ENCODE measurements at places on chromosomes 12 and 14.

- no peak for DNase-seq
Observed at GRCh38 chr14:77052281-77053044, 24.0 kb upstream of the IRF2BPL start.

- DNase-seq: no peak
Observed at GRCh38 chr12:28993720-28994119, 155.4 kb upstream of the FAR2 start.

DNA sequence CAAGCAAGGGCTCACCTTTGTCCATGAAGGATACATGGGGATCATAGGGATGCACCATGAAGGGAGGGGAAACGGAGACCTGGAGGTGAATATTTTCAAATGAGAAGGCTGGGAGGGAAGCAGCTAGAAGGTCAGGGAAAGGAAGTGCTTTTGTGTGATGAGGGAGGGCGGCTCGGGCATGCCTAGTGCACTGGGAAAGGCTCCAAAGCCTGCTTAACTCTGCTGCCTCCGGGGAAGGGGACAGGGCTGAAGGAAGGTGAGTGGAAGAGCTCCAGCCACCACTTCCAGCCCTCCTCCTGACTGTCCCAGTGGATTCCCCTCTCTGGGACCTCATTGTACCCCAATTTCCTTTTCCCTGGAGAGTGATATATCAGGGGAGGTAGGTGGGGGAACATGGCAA is 149.4 kb upstream of the PRMT8 start:
- DNase-seq: no peak

DNA sequence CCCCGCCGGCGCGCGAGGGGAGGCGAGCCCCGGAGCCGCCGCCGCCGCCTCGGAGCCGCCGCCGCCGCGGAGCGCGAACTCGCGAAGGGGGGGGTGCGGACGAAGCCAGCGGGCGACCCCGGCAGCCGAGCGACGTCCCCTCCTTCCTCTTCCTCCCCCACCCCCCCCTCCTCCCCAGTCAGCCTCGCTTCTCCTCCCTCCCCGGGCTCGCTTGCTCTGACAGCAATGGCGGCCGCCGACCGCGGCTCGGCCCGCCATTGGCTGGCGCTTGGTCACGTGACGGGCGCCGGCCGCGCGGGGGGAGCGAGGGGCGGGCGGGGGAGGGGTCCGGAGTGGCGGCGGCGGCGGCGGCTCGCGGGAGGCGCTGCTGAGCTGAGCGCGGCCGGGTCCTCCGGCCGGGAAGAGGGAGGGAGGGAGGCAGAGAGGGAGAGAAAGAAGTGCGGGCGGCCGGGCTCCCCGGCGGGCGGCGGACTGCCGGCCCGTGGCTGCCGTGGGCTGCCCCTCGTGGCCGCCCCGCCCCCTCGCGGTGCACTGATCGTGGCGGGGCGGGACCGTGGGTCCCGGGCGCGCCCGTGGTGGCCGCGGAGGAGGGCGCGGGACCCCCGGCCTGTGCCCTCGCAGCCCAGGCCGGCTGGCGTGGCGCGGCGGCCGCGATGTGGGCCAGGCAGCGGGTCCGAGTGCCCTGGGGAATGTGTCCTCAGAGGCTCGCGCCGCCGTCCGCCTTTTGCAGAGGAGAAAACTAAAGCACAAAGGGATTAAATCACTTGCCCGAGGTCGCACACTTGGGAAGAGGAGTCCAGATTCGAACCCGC is at the start of gene MED13L:
MED13L (minus strand) TSS at position 227 of the 812 bp plus-strand sequence. CDS start 562 bp downstream, outside the sequence.
- DNase-seq: peak; percentile 96

DNA sequence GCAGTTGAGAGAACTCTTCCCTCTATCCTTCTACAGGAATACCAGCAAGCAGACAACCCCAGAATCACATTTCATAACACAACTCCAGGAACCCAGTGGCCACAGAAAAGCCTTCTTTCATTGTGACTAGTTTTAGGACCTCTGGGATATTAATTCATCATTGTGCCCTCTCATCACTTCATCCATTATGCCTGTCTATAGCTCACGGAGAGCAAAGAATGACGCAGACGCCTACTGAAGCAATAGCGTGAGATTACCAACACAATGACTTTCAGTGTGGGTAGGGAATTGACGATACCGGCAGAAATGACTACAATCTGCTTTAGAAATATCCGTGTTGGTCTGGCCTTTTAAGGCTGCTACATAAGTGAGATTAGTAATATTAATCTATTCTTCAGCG is 158.1 kb upstream of the FOXG1 start:
- no peak for DNase-seq

DNA sequence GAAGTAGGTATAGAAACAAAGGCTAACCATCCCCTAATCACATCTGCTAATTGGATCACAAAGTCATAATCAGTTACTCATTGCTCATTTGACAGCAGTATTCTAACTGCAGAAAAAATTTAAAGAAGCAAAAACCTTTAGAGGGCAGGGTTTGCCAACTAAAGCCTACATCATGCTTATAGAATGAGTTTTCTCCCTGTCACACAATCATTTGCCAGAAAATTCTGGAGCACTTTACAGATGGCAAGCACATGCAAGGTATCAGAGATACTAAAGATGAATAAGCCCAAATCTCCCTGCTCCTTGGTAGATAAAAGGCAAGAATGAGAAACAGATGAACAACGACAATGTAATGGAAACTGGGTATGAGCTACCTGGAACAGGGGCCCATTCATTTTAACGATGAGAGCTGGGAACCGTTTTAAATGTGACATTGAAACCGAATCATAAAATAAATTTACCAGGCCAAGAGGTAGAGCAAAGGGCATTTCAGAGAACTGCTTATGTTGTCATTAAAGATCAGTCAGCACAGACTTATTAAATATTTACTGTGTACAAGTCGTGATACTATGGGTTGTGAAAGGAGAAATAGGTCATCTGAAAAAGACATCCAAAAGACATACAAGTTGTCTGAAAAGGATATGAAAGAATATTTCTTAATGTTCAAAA is 211.4 kb upstream of the ABCD2 start:
- no peak for DNase-seq

- no peak for DNase-seq
Observed at GRCh38 chr12:89153341-89153740, 199.0 kb downstream of the DUSP6 start.

DNA sequence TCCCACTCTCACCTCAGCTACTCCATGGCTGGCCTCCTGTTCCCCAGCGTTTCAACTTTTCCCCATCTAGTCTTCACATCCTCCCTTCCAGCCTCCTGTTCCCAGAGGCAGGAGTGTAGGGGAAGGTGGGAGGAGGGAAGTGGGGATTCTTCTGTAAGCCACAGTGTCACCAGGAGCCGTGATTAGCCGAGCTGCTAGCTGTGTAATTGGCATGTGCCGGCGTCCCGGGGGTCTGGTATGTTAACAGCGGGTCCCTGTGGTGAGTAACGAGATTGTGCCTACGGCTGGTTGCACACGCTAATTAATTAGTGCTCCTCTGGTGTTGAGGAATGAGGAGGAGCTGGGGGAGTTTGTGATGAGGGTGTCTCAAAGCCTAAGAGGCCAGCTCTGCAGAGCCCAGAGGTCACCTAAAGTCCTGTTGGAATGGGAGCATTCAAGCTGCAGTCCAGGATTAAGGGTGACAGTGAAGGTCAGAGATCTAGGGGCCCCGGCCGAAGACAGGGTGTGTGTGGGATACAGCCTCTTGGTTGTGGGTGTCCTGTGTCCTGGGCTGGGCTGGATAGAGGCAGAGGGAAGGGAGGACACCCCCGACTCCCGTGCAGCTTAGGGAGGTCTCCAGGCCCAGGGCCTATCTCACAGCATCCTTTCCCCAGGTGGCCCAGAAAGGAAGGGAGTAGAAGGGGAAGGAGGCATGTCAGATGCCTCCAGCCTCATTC is 10.0 kb upstream of the CALCOCO1 start:
- DNase-seq: no peak

- DNase-seq: no peak
Observed at GRCh38 chr12:82898441-82898840, 211.7 kb downstream of the TMTC2 start.

- DNase-seq: peak; percentile 60
Observed at GRCh38 chr14:50773632-50774541, 57.1 kb downstream of the NIN start.

DNA sequence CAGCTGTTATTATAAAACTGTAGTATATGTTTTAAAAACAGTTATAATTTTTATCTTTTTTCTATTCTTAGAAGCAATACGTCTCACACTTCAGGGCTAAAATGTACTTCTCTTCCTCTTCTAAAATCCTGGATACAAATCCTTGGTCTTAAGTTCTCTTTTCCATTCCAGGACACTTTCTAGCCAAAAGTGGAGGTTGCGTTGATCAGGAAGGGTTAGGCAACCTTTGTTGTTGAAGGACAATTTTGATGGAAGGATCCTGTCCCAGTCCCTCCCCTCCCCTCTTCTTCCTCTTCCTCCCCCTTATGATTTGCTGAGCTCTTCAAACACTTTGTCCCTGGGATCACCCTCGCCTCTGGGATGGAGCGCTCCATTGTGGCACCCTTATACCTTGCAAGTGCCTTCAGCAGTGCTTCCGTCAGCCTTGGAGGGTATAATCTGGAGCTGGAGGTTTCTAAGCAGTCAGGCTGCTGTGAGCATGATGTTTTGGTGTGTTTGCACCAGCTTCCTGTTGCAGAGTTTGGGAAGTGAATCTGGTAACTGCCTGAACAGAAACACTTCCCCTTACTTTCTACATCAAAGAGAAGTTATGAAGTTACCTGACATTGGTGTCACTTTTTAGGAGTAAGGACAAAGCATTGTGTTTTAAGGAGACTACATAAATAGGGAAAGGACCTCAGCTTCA is 87.4 kb upstream of the SLC38A2 start:
- DNase-seq: peak; percentile 28

DNA sequence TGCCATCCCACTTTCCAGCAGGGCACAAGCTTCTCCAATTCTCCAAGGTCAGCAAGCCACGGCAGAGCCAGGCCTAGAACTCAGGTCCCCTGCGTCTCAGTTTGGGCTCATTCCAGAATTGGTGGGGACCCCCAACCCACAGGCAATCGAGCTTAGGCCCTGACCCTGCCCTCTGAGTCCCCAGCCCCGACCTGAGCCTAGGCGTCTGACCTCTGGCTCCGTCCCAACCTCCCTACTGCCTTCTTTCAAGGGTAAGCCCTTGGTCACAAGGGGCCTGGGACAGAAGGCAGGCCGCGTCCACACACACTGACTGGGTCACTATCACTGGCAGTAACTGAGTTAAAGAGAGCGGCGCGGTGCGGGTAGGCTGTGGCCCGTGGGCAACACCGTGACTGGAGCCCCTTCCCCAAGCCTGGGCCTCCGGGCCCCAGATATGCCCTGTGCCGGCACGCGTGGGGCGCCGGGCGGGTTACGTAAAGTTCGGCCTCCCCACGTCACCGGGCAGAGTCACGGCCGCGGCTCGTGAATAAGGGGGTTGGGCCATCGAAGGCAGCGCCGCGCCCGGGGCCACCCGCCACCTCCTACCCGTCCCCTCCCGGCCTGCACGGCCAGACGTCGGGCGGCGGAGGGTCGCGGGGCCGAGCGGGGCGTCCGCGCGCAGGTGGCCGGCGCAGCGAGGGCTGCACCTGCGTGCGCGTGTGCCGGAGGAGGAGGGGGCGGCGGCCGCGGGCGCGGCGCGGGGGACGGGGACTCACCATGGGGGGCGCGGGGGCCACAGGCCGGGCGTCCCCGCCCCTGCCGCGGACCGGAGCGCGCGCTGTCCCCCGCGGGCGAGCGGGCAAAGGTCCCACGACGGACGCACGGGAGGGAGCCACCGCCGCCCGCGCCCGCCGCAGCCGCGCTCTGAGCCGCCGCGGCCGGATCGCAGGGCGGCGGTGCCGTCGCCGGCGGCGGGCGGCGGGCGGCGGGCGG is 516 bp downstream of the ANKRD9 start:
- peak; percentile 66 for DNase-seq

- peak; percentile 6 for DNase-seq
Observed at GRCh38 chr14:101602466-101602840, 41.2 kb downstream of the DIO3 start.

GRCh38 chr12:71972441-71973074 is 33.9 kb downstream of the TPH2 start:
- DNase-seq: no peak

- no peak for DNase-seq
Observed at GRCh38 chr12:4225571-4225970, 48.0 kb upstream of the CCND2 start.

GRCh38 chr12:100733817-100734593 is 60.6 kb upstream of the ANO4 start:
- no peak for DNase-seq

GRCh38 chr12:63792338-63792737 is 12.6 kb downstream of the RXYLT1 start:
- DNase-seq: peak; percentile 27

GRCh38 chr12:76303365-76303764 is 44.9 kb downstream of the BBS10 start:
- DNase-seq: no peak

DNA sequence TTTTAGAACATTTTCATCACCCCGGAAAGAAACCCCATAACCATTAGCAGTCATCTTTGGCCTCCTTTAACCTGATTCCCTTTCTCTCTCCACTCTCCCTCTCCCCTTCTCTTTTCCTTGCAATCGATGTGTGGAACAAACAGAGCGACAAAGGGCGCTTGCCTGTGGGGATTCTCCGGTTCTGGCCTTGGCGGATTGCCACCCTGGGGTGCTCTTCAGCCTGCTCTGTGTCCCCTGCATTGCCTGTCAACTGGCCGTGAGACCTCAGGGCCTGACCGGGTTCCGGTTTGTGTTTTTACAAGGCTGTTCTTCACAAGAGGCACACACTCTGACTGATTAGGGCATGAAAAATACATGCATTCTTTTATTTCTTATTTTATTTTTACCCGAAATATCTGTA is 27.8 kb downstream of the LRTM2 start:
- DNase-seq: peak; percentile 6

- no peak for DNase-seq
Observed at GRCh38 chr12:98990648-98991047, 345.6 kb downstream of the APAF1 start.

- no peak for DNase-seq
Observed at GRCh38 chr12:18578191-18578590, 159.6 kb downstream of the PLCZ1 start.

DNA sequence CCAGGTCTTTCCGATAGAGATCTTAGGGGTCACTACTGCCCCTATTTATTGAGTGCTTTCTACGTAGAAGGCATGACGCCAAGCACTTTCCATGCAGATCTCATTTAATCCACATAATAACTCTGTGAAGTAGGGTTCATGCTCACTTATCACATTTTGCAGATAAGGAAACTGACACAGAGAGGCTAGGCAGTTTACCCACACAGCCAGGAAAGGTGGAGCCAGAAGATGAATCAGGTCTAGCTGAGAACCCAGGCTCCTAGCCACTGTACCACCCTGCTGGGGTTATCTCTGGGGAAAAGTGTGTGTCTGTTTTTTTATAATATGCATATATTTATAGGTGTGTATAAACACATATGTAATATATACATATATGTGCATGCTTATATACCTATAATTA is 83.6 kb downstream of the KSR2 start:
- no peak for DNase-seq
